ENCODE measurements at places on chromosomes 7 and 10. TPM values are rescaled to one million over a fixed set of nuclear protein-coding genes. Genes with fewer than 3 reads are reported as not detected.

- DNase-seq = no peak
These were observed 81.0 kb upstream of the PFKP start for GRCh38 chr10:2986391-2986801.

- DNase-seq = no peak
These were observed 95.1 kb upstream of the LRGUK start for GRCh38 chr7:134031835-134032617.

GRCh38 chr10:822661-823367 is 108.7 kb downstream of the LARP4B start:
- no peak for DNase-seq

GRCh38 chr7:137606061-137606674 is 240.6 kb downstream of the DGKI start:
- no peak for DNase-seq

- no peak for DNase-seq
These were observed 79.7 kb downstream of the GRK5 start for GRCh38 chr10:119286983-119287633.

GRCh38 chr7:135321556-135321955 is 87.9 kb downstream of the STRA8 start:
- DNase-seq = no peak

- no peak for DNase-seq
These were observed 104.3 kb downstream of the TCERG1L start for GRCh38 chr10:131207176-131207575.

MEOX2 gene
- not detected for total RNA-seq

DNA sequence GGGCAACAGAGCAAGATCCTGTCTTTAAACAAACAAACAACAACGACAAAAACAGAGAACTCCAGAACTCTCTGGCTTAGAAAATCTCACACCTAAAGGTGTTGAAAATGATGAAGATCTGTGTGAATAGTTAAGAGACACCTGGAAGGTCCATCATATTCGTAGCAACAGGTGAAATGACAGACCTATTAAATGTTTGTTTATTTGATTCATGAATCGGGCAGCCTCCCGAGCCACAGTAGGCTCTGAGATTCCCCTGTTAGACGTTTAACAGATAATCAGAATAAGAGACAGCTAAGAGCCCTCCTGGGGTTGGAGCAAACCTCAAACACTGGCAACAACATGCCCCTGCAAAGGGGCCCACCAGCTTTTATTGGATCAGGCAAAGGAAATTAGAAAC is 103.7 kb downstream of the LCOR start:
- no peak for DNase-seq

Data from epithelial cell of proximal tubule (primary cell).